ENCODE measurements at places on chromosomes 1 and 21.

- no peak for DNase-seq
These were observed 38.9 kb upstream of the IVNS1ABP start for GRCh38 chr1:185355947-185356346.

GRCh38 chr1:24162201-24162600, 19.3 kb upstream of the IL22RA1 start:
- DNase-seq, result no peak

- no peak for DNase-seq
These were observed 230.8 kb upstream of the CHRM3 start for GRCh38 chr1:239155466-239156091.

- DNase-seq, result no peak
These were observed 49.5 kb downstream of the TRIM11 start for GRCh38 chr1:228356897-228357680.

- no peak for DNase-seq
These were observed 65.7 kb downstream of the GALNT2 start for GRCh38 chr1:230132758-230133157.

DNA sequence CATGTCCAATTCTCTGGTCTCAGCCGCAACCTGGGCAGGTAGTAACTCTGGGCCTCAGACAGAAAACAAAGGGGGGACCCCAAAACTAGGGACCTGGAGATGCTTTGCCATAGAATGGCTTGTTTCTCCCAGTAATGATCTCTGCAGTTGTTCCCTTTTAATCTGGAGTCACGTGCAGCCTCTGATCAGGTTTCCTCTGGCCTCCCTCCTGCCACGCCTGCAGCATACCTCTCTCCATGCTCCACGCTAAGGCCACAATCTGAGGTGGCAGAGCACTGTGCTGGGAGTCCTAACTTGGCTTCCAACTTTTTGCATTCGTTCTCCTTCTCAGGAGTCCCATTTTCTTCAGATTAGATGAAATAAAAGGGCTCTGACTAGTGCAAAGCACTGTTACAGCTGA, 1.9 kb downstream of the PABPC4 start:
- no peak for DNase-seq

- DNase-seq, result no peak
These were observed 20.0 kb downstream of the ADGRL2 start for GRCh38 chr1:81820765-81821164.

DNA sequence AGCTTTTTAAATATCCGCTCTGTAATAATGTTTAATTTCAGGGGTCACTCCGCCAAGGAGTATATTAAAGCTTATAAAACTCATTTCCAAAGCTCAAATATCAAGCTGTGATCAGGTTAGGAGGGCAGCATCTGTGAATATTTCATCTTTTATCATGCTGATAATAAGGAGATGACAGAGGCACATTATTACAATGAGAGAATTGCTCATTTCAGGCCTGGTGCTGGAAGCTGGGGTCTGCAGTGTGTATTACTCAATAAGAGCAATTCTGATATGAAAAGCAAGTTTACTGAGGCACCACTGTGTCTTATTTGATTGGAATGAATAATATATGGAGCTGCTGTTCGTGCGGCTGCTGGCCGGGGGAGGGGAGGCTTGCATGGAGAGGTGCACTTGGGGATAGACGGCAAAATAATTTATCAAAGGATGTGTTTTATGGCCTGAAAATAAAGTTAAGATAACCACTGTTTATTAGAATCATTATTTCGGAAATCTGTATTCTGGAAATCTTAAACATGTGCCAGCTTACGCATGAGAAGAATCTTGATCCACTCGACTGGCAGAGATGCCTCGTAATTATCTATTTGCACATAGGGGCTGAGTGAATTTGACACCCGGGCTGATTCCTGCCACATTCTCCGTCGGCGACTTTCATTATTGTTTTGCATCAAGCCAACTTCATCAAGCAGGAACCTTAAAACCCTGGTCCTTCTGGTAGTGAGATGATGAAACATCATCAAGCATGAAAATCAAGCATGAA, 173.2 kb downstream of the RRAGC start:
- no peak for DNase-seq

DNA sequence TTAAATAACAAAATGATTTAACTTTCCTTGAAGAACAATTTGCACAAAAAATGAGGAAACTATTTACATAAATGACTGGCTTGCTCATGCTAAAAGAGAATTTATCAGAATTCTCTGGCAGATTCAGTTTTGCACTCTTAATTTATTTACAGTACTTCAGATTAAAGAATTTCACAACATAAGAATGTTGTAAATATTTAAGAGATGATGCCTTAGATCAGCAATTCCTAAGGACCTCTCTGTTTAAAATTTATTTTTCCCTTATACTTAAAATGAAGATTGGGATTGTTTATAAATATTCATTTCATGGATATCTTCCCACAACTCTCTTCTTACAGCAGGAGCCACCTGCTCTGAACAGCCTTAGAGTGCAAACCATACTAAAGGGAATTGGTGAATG, 120.8 kb downstream of the OLFM3 start:
- no peak for DNase-seq

- DNase-seq, result no peak
These were observed 31.8 kb upstream of the ENO1 start for GRCh38 chr1:8910331-8910730.

- no peak for DNase-seq
These were observed 5.7 kb upstream of the IL10 start for GRCh38 chr1:206778031-206778430.

GRCh38 chr1:41152622-41153044, 89.5 kb downstream of the SCMH1 start:
- no peak for DNase-seq

DNA sequence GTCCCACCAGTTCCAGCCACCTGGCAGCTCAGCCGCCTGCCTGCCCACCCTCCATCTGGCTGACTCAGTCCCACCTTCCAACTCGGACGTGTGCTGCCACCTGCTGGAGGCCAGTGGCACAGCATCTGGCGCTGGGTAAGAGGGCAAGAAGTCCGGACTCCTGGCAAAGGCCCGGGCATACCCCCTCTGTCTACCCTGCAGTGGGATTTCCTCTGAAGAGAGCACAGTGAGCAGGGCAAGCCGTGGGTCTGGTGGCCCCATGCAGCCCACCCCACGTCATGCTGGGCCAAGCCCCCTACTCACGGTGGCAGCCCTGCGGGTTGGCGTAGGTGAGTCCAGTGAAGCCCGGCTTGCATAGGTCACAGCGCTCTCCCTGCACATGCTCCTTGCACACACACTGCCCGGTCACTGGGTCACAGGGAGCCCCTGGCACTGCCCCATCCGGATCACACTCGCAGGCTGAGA, 24.5 kb downstream of the LAMB3 start:
- peak; percentile 66 for DNase-seq

DNA sequence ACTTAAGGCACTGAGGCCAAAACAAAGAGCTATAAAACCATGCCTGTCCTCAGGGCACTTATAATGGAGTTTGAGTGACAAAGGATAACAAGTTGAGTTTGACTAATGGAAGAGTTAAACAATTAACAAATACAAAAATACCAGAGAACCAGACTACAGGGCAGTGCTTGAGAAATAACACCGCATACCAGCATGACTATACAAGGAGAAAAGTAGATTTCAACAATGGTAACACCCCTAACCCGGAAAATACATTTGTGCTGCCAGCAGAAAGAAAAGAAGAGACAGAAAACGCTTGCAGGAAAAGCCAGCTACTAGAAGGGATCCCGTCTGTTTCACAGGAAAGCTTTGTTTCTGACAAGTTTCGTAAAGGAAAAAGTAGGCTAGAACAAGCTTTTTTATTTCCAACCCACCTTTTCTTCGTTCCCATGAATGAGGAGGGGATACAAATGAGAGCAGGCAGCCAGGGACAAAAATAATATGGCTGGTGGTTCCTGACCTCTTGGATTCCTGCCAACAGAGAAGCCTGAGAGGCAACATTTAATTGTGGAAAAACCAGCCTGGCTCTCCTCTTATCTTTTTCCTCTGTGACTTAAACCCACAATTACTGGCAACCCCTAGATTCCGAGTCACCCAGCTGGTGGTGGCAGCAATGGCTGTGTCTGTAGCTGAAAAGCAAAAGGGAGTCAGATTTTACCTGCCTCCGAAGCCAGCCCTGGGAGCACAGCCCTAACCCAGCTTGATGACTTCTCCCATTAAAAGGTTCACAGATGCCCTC, 56.5 kb downstream of the WLS start:
- DNase-seq, result no peak

DNA sequence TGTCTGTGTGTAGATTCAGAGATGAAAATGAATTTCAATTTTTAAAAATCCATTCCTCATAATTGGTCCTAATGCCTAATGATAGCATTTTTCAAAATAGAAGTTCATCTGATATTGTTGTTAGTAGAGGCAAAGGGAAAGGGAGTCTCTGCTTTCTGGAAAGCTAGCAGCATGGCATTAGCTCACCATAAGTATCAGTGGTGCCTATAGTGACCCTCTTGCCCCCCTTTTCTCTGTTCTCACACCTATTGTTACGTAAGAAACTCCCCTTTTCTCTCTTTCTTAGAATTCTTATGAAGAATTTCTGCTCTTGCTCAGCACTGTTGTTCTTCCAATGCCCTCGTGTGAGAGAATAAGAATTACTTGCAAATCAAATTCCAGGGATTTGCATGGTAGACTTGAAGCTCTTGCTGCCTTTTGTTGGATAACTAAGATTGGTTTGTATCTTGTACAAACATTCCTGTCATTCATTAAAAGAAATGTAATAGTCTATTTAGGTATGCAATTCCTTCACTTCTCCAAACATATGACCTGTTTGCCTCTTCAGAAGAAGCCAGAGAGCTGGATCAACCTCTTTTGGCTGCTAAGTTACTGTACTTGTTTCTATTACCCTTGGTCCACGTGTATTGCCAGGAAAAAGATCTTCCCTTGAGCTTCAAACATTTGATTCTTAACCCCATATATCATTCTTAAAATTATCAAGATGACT, 69.2 kb upstream of the MAGI3 start:
- DNase-seq, result no peak

DNA sequence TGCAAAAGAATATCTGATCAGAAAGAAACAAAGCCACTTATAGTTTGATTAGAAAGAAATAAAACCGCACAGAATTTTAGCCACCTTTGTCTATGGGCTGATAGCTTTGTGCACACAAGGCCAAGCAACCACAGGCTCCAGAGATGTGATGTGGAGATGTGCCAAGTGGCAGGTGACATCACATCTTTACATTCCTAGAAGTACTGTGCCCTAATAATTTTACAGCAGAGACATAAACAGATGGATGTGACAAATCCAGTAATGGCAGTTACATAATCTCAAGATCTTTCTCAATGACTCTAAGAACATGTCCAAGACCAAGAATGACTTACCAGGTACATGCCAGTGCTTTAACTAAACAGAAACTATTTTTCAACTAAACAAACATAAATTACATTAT, 159.5 kb downstream of the LTN1 start:
- DNase-seq, result no peak

DNA sequence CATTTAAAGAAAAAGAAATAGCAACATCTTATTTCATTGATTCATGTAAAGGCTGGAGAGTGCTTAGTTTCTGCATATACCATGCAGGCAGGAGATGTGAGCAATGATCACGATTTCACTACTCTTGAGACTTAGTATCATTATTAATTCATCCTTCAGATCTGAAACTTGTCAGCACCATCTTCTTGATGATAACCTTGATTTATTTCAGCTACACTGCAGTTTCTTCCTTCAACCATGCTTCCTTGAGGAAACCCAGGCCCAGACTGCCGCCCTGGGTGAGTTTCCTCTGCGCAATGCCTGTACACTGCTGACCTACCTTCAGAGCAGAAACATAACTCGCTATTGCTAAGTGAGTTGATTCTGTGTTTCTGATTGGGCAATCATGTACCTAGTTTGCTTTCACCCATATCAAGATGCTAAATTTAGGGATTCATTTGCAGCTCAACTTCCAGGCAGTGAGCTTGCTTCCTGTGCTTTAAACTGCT, 13.5 kb upstream of the BCL10 start:
- no peak for DNase-seq

GRCh38 chr1:1858382-1859086, 32.4 kb downstream of the GNB1 start:
- DNase-seq, result peak; percentile 69

- no peak for DNase-seq
These were observed 75.1 kb downstream of the PGM1 start for GRCh38 chr1:63668298-63668697.

DNA sequence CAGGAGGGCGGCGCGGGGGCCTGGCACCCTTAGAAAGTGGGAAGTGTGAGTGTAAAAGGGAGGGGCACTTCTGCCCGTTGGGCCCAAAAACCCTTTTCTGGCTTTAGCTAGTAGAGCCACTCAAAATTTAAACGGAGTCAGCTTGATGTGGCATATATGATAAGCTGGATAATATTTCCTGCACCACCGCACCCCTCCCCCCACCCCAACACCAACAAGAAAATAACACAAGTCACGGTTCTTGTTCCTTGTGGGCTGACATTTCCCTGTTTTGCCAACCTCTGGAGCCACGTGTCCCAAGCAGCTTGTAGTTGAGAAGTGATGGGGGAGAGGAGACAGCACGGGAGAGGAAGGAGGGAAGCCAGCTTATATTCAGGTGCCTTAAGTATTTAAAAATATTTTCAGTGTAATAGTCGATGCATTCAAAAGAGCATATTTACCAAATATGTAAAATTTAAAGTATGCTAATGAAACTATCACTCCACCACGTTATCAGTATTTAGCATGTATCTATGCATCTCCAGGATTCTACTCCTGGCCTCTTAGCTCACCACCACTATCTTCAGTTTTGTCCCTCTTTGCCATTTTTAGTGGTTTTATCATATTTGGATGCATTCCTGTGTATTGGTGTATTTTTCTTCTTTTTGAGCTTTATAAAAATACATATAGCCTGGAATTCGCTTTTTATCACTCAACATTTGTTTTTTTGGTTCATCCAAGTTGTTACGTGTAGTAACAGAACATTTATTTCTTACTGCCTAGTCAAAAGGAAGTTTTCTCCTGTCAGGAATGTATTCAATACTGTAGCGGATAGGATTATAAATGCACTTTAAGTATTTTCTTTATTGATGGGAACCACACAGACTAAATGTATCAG, 773 bp upstream of the DDX59 start:
- DNase-seq, result peak; percentile 72

DNA sequence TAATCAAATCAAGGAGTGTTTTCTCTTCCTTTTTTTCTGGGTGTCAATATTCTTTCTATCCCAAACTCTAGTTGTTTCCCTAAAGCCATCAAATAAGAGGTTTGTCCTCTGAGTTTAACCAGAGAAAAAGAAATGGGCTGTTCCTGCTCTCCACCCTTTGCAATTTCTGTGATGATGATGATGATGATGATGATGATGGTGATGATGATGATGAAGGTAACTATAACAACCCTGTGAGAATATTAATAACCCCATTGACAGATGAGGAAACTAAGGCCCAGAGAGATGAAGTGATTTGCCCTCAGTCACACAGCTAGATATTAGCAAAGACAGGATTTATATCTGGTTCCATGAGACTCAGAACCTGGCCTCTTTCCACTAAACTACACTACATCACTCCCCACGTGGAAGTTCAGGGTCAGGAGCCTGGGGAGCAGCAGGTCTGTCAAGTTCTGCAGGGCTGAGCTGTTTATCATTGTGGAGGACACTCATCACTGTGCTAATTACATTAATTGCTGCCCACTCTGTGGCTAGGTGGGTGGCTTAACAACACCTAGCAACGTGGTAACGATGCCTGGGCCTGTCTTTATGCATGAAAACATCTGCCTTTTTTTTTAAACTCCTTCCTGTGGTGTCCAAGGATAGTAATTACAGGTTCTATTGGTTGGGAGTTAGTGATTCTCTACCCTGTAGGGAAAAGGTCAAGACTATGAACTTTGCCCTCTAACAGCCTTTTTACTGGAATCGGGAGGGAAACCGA, 19.0 kb upstream of the JUN start:
- no peak for DNase-seq

- DNase-seq, result no peak
These were observed 50.1 kb downstream of the COQ8A start for GRCh38 chr1:226990133-226990716.

Measured in COLO829 (cell line).